Inflammatory macrophage treated with lipopolysaccharide for 4 hours (primary cell): ENCODE measurements at places on chromosomes 3 and 15.

DNA sequence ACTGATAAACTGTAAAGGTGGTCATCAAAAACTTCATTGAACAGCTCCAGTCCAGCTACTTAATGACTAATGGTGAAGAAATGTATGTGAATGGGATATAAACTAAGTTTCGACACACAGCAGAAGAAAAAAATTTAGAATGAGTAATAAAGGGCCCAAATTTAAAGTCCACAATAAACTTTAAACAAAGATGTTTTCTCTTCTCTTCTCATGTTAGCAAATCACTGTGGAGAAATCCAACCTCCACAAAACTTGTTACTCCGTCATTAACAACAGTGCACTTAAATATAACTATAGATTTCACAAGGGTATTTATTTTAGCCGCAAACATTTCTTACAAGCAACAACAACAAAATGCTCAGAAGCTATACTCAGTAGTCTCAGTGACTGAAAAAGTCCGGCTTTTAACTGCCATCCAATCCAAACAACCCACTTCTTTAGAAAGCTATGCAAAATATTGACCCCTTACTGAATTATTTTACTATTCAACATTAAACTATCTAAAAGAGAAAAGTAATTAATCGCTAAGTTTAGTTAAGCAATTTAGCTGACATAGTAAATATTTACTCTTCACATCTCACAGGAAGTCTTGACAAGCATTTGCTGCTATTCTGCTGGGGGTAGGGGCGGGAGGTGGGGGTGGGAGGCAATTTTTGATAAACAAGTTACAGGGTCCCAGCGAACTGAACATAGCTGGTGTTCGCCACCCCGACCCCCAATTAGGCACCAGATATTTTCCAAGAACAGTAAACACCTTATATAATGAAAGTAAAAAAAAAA lies 2.4 kb downstream of the IGF2BP2 start:
- peak; percentile 49 for DNase-seq

DNA sequence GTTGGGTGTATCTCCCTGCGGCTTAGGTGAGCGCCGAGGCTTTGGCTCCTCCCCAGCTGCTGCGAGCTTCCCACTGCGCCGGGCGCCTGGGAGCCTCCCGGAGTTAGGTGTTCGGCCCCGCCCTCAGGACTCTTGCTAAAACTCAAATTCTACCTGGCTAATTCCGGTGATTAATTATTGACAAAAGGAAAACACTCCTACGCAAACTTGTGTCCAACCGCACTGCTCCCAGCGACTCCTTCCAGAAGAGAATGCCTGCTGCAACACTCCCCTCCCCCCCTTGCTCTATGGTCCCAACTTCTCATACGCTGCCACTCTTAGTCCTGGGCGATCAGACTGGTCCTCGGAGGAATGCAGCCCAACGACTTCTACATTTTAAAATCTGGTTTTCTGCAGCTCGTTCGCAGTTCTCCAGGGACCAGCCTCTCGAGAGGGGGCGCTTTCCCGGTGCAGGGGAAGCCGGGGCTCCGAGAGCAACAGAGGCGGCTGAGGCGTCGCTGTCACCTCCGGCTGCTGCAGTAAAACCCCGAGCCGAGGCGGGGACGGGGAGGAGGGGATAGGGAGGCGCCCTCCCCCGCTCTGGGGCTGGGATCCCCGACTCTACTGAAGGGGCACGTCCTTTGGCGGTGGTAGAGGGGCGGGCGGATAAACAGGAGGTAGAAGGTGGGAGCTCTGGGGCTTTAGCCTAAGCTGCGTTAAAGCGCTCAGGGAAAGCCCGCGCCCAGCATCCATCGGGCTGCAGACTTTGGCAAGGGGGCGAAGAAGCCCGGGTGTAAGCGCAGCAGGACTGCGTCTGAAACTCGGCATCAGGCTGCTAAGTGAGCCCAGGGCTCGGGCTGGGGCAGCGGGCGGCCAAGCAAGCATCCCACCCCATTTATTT lies at the start of gene SPTSSB:
SPTSSB (minus strand) TSS at position 77 of the 880 bp plus-strand sequence. CDS start 25,194 bp downstream, outside the sequence.
- peak; percentile 13 for DNase-seq

- no peak for DNase-seq
Observed at GRCh38 chr3:16534640-16535262, 21.3 kb upstream of the RFTN1 start.

GRCh38 chr3:71062037-71062932 lies 521.2 kb downstream of the FOXP1 start:
- DNase-seq: peak; percentile 13

- no peak for DNase-seq
Observed at GRCh38 chr15:34850121-34850520, 54.8 kb upstream of the ACTC1 start.

- DNase-seq: peak; percentile 89
Observed at GRCh38 chr3:157618075-157618760, 115.0 kb upstream of the VEPH1 start.

GRCh38 chr3:55343486-55344357 lies 143.4 kb downstream of the WNT5A start:
- DNase-seq: no peak

DNA sequence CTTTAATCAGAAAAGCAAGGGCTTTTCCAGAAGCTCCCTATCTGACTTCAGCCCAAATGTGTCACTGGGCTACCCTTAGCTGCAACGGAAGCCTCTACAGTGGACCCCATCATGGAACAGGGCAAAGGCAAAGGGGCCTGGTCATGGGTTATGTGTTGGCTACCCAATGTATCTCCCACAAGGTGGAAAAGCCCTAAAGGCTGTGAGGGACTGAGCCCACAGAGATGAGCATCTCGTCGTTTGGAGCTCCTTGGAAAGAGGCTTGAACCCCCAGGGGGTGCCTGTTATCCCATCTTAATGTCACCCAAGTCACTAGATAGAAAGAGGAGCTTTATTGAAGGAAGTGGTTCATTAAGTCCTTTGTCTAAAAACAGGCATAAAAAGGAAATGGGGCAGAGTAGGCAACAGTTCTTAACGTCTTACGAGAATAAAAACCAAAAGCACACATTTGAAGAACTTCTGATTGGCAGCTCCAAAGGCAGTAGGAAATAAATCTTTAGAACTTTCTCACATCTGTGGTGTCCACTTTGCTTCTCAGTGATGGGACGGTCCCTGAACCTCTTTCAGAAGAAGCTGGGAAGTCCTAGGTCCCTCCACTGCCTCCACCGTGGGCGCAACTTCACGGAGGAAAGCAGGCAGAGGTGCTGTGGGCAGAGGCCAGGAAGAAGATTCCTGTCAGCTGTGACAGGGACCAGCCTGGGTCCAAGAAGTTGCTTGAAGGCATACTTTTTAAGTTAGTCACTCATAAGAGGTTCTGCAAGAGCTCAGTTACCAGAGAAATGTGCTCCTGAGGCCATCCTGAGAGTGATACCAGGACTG lies 93.7 kb downstream of the MYLK start:
- no peak for DNase-seq

GRCh38 chr3:77539014-77539413 lies 499.1 kb downstream of the ROBO2 start:
- no peak for DNase-seq
